ENCODE measurements at places on chromosomes 7 and 10. TPM values are rescaled to one million over a fixed set of nuclear protein-coding genes. Genes with fewer than 3 reads are reported as not detected.

GRCh38 chr10:79239275-79239779 lies 107.9 kb upstream of the PPIF start:
- DNase-seq, result no peak

GRCh38 chr10:120782336-120782735 lies 68.8 kb upstream of the WDR11 start:
- DNase-seq, result no peak

SPDYE9 gene
- not detected for total RNA-seq

BLOC1S2 gene
- total RNA-seq, result 23.7 TPM

Measured in osteocyte (in vitro differentiated cells).